ENCODE measurements at places on chromosomes 4 and X.

DNA sequence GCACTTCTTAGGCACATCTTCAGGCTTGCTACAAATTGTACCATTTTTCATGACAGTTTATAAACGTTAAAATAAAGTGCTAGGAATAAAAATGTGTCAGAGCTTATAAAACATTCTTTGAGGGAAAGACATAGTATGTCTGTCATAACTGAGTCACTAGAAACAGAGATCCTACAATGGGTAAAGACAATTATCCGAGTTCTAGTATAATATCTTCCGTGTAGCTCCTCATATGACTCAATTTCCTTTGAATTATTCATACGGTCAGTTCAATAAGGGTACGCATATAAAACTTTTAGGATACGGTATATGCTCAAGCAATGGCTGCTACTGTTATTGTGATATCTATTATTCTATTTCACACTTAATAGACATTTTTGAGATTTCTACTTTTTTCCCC lies 349.1 kb downstream of the PCDH10 start:
- no peak for DNase-seq

DNA sequence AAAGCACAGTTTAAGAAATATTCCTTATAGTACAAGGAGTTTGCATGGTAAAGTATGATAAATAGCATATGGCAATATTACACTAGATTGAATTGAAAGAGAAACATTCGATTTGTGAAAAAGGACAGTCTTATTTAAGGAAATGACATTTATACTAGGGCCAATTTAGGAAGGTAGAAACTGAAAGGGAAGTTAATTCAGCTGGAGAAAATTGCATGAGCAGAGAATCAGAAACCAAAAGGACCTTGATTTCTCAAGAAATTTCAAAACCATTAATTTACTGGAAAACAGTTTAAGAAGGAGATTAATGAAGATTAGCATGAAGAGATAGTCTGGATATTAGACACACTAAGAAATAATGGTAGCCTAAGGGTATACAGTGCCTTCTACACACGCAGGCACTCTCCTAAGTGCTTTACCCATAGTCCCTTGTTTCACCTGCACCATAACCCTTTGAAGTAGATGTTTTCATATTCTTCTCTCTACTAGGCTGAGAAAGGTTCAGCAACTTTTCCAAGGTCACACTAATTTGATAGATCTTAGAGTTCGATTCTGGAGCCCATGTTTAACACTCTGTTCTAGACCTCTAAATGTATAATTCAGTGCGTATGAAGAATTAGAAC lies 259.1 kb upstream of the SLIT2 start:
- DNase-seq = no peak

DNA sequence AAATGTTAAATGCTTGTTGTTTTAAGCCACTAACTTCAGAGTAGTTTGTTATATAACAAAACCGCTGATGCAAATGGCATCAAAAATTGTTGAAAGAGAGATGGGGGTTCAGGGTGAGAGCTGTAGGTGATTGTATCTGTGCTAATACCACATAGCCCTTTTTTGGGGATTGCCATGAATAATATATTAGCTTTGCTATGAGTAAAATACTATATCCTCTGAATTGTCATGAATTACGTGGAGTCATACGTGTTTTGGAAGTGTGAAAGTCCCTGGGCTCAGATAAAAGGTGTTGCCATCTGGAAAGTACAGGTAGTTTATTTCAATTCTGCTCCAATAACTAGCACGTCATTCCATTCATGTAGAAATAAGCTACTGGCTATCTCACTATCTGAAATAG lies 30.6 kb downstream of the DYNLT3 start:
- DNase-seq = no peak

DNA sequence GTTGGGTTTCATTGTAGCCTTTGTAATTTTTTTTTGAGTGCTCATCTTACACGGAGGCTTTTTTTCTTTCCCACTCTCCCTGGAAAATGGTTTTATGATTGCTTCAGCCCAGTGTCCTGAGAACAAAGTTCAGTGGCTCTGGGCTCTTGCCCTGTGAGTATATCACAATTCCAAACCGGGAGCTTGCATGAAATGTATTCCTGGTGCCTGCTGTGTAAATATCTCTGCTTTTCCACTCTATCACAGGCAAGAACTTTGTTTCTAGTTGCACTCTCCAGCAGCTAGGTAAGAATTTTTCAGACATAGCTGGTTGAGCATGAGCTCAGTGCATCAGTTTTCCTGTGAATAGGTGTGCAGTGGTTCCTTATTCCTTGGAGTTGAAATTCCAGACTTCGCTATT lies 60.8 kb downstream of the SUPT20HL2 start:
- DNase-seq = no peak

GRCh38 chr4:184142121-184143000 lies 75.3 kb downstream of the ENPP6 start:
- no peak for DNase-seq

- no peak for DNase-seq
Measured at GRCh38 chrX:17266136-17266535, 108.9 kb upstream of the NHS start.

DNA sequence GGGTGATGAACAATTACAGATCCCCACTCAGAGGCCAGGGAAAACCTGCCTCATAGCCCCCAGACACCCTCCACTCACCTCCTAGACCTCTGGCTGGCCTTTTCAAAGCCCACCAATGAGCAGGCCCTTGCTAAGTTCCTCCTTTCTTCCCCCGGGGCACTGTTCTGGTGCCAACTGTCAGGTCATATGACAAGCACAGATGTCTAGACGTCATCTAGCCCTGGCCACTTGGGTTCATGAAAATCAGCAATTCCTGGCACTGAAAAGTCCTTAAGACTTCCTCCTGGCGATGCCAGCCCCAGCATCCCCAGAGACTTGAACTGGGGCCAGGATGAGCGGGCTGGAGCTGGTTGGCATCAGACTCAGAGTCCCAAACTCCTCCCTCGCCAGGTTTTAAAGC lies 115.6 kb upstream of the NALF2 start:
- DNase-seq = peak; percentile 87

DNA sequence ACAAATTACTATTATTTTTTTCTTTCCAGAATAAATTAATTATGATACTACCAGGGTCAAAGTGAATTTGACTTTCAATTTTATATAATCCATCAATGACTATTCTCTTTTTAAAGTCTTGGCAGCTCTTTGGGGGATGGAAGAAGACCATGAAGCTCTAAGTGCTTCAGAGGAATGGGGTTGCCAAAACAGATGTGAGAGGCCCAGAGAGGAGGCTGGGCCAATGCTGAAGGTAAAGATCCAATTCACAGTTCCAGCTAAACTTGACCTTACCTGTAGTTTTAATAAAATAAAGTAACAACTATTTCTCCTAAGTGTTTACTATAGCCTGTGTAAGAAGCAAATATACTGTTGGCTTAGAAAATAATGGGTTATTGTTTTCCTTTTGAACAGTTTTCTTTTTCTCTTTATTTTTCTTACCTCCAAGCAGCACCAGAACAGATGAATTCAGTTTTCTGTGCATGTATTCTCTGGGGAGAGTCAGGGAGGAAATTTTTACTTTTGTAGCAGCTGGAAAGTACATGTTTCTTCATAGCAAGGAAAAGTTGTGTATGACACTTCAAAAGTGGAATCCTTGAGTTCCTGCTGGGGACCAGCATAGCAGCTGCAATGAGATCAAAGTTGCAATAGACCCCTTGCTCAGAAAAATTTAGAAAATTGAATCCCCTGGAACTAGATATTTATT lies 104.9 kb downstream of the CEP44 start:
- no peak for DNase-seq

DNA sequence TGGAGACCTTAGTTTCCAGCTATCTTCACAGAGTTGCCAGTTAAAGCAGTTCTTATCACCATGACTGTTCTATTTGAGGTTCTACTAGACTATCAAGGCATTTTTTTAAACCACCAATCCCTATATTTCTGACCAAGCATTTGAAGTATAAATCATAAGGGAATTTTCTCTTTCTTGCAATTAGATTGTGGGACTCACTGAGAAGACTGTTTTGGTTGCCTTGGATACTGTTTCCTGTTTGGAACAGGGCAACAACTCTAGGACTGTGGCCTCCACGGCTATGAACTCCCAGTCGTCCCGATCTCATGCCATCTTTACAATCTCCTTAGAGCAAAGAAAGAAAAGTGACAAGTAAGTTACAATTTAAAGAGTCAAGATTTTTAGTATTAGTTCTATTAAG lies 11.8 kb downstream of the KIF4A start:
- DNase-seq = no peak

DNA sequence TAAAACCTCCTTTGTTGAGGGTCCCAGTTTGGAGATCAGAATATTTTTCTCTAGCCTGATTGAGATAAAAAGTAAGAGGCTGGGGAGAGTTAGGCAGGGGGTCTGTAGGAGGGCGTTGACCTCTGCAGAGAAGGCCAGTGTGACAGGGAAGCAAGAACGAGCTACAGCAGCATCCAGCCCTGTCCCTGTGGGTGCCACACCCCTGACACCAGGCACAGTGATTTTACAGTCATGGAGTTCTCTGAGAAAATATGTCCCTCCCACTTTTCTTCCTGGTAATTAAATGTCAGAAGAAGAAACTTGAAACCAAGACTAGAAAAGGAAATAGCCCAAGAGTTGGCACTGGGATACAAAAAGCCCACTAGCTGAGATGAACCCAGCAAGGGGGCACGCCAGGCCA lies 25.0 kb upstream of the HELT start:
- DNase-seq = no peak

GRCh38 chrX:56729152-56729850 lies at the start of gene NBDY:
NBDY (plus strand) TSS chrX:56729243; CDS start chrX:56729354, 111 bp downstream.
- DNase-seq = peak; percentile 76

All from NCI-H69 (cell line).